Breast epithelium (tissue), 4 donors: ENCODE measurements at places on chromosomes 4 and X. TPM values are rescaled to one million over a fixed set of nuclear protein-coding genes. Genes with fewer than 3 reads are reported as not detected.

RHOXF2 gene
- not detected for total RNA-seq

LRP2BP gene
- total RNA-seq, result 0.96 TPM

FTHL17 gene
- total RNA-seq, result not detected

USP27X gene
- 2.2 TPM for total RNA-seq

PCYT1B gene
- 0.73 TPM for total RNA-seq

LONRF3 gene
- 16.0 TPM for total RNA-seq

DNA sequence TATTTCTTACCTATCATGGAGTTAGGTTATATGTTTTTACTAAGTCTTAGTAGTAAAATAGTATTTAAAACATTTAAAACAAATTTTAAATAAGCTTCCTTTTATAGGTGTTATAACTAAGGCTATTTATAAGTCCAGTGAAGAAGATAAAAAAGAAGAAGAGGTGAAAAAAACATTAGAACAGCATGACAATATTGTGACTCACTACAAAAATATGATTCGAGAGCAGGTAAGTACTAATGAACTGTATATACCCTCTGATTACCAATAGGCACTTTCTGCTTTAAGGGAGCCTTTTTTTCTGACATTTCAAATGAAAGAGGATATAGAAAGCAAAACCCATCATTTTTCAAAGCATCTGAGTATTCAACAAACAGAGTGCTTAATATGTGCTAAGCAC, 76.6 kb downstream of the USO1 start:
- DNase-seq, result no peak
- H3K36me3 ChIP-seq, result no peaks in the 10 kb centered on the region
- no peaks in the 10 kb centered on the region for H3K27me3 ChIP-seq

DNA sequence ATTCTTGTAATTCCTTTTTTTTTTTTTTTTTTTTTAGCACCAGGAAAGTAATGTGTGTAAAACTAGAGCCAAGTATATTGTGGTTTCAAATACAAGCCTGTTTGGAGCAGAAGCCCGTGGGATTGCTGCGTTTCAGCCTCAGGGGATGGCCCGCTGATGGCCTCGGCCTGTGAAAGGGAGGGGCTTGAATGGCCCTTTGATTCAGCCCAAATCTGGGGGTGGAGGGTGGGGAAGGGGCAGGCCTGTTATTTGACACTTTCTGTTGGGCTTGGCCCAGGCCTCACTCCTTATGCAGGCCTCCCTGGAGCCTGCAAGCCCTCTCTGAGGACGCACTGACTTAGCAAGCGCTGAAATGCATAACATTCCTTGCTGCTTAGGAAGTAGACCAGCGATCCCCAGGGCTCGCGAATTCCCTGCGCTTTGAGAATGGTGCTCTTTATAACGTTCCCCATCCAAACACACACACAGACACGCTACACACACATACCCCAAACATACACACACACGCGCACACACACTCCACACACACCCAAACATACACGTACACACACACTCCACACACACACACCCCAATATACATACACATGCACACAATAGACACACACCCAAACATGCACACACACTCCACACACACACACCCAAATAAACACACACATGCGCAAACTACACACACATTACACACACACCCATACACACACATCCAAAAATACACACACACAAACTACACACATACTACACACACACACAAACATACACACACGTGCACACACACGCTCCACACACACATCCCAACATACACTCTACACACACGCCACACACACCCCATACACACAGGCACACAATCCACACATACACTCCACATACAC, 29.6 kb downstream of the TLR10 start:
- DNase-seq, result peak; percentile 76
- H3K4me1 ChIP-seq, result no peaks in the 10 kb centered on the region
- no peaks in the 10 kb centered on the region for H3K27me3 ChIP-seq
- H3K4me3 ChIP-seq, result no peak overlapping the region

DNA sequence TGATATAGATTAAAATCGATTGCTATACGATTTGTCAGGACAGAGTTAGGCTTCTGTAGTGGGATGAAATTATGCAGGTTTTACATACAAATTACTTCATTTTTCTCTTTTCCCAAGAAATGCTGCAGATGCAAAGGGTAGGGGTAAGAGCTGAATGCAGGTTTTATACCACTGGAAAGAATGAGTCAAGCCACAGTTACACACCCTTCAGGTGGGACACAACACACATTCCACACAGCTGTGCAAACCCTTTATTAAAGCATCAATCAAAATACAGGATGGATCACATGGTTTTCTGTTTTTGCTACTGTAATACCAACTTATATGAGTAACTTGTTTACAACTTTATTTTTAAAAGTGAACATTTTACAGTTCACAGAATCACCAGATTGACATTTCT, 39.8 kb downstream of the MFAP3L start:
- no peak overlapping the region for H3K4me3 ChIP-seq
- no peak overlapping the region for H3K27ac ChIP-seq
- H3K27me3 ChIP-seq, result no peaks in the 10 kb centered on the region
- no peak for DNase-seq
- H3K4me1 ChIP-seq, result no peaks in the 10 kb centered on the region
- H3K36me3 ChIP-seq, result no peaks in the 10 kb centered on the region

- DNase-seq, result no peak
- H3K36me3 ChIP-seq, result peaks cover 8% of the 10 kb centered on the region
- no peak overlapping the region for H3K4me3 ChIP-seq
- H3K4me1 ChIP-seq, result no peaks in the 10 kb centered on the region
- no peak overlapping the region for H3K27ac ChIP-seq
- H3K27me3 ChIP-seq, result no peaks in the 10 kb centered on the region
These were observed 26.8 kb downstream of the MAN2B2 start for GRCh38 chr4:6601661-6602250.

DNA sequence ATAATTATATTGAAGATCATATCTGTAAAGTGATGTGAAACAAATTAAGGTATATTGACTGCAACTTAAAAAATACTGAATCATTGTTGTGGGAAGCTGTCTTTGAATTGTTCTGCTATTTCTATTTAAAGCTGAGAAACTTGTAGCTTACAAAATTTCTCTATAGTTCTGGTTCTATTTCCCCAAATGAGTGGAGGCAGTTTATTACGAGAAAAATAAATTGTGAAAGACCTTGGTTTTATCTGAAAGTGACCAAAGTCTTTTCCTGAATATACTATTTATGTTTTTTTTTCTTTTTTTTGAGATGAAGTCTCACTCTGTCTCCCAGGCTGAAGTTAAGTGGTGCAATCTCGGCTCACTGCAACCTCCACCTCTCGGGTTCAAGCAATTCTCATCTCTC, 165.4 kb downstream of the SH3BGRL start:
- no peaks in the 10 kb centered on the region for H3K4me1 ChIP-seq
- H3K4me3 ChIP-seq, result no peak overlapping the region
- H3K27me3 ChIP-seq, result peaks cover 26% of the 10 kb centered on the region

DNA sequence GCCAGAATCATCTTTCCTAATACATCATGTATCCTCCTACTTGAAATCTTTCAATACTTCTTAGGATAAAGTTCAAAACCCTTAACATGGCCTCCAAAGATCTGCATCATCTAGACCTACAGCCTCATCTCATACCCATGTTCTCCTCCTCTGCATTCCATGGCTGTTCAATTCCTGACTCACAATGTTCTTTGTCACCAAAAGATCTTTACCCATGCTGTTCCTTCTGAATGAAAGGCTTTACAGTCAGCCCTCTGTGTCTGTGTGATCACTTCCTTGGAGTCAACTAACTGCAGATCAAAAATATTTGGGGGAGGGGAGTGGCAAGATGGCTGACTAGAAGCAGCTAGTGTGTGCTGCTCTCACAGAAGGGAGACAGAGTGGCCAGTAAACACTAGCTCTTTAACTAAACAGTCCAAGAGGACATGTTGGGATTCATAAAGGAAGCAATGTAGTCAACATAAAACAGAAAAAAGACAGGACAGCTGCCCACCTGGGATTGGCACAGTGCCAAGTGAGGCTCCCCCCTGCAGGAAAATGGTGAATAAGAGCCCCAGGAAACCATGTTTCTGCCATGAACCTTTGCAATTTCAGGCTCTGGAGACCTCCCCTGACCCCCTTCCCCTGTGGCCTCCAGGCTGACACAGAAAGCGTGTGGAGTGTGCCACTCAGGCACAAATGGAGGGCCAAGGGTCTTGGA, 31.9 kb downstream of the CBR4 start:
- no peak overlapping the region for H3K27ac ChIP-seq
- H3K27me3 ChIP-seq, result no peaks in the 10 kb centered on the region
- no peaks in the 10 kb centered on the region for H3K4me1 ChIP-seq
- no peaks in the 10 kb centered on the region for H3K36me3 ChIP-seq

GRCh38 chrX:1599791-1600405, 8.5 kb downstream of the AKAP17A start:
- no peak overlapping the region for H3K27ac ChIP-seq
- H3K4me3 ChIP-seq, result no peak overlapping the region
- no peak for DNase-seq
- no peaks in the 10 kb centered on the region for H3K27me3 ChIP-seq
- H3K4me1 ChIP-seq, result no peaks in the 10 kb centered on the region

GRCh38 chr4:73776321-73776729, 36.0 kb downstream of the CXCL8 start:
- H3K27ac ChIP-seq, result peak overlapping the region; percentile 9
- H3K4me3 ChIP-seq, result no peak overlapping the region
- H3K27me3 ChIP-seq, result no peaks in the 10 kb centered on the region

DNA sequence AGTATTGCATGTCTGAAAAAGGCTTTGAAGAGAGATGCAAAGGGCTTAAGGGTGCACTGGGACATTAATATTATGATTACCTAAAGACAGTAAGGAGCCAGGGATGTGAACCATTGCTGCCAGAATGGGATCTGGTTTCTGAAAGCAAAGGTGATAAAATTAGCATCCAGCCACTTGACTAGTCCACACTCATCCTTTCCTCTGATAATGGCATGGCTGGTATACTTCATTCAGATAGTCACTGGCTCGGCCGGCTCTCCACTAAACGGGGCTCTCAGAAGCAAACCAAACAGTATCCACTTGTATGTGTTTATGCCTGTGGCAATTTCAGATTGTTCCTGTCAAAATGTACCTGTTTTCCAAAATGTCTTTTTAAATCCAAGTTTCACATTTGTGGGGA, 46.4 kb downstream of the MAMLD1 start:
- no peak for DNase-seq
- no peak overlapping the region for H3K4me3 ChIP-seq
- H3K36me3 ChIP-seq, result no peaks in the 10 kb centered on the region
- peaks cover 17% of the 10 kb centered on the region for H3K27me3 ChIP-seq
- H3K4me1 ChIP-seq, result no peaks in the 10 kb centered on the region

- no peaks in the 10 kb centered on the region for H3K27me3 ChIP-seq
- no peak for DNase-seq
- no peak overlapping the region for H3K27ac ChIP-seq
These were observed 45.0 kb upstream of the UPRT start for GRCh38 chrX:75228854-75229253.

GRCh38 chrX:132614297-132614696, 125.5 kb upstream of the MBNL3 start:
- H3K36me3 ChIP-seq, result no peaks in the 10 kb centered on the region
- H3K4me1 ChIP-seq, result no peaks in the 10 kb centered on the region
- H3K27me3 ChIP-seq, result peaks cover 49% of the 10 kb centered on the region
- H3K27ac ChIP-seq, result no peak overlapping the region
- DNase-seq, result no peak

- no peak overlapping the region for H3K4me3 ChIP-seq
- no peaks in the 10 kb centered on the region for H3K27me3 ChIP-seq
- DNase-seq, result no peak
- H3K36me3 ChIP-seq, result peaks cover 4% of the 10 kb centered on the region
- no peak overlapping the region for H3K27ac ChIP-seq
These were observed 1521.7 kb downstream of the RPA4 start for GRCh38 chrX:98405376-98405775.

DNA sequence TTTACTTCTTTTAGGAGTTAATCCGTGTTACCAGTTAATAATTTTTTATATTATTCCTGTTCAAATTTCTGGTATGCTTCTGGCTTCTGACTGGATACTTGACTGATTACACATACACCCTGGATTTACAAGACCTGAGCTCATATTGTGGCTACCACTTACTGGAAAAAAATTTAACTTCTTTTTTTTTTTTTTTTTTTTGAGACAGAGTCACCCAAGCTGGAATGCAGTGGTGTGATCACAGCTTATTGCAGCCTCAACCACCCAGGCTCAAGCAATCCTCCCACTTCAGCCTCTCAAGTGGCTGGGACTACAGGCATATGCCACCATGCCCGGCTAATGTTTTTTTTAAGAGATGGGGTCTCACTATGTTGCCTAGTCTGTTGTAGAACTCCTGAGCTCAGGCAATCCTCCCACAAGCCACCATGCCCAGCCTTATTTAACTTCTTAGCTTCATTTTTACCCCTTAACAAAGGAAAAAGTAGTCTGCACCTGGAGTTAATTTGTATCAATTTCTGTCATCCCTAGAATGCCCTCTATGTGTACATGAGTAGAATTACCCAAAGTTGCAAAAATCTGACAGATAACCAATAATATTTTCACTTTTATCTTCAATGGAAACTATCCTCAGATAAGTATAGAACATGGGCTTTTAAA, 50.3 kb downstream of the TMEM165 start:
- DNase-seq, result no peak
- H3K27me3 ChIP-seq, result no peaks in the 10 kb centered on the region
- H3K4me1 ChIP-seq, result no peaks in the 10 kb centered on the region
- no peaks in the 10 kb centered on the region for H3K36me3 ChIP-seq
- no peak overlapping the region for H3K4me3 ChIP-seq

GRCh38 chr4:3299122-3299975, 6.5 kb downstream of the RGS12 start:
- no peaks in the 10 kb centered on the region for H3K27me3 ChIP-seq
- no peaks in the 10 kb centered on the region for H3K36me3 ChIP-seq
- H3K4me1 ChIP-seq, result no peaks in the 10 kb centered on the region
- H3K4me3 ChIP-seq, result no peak overlapping the region
- peak overlapping the region; percentile 36 for H3K27ac ChIP-seq

GRCh38 chr4:147790412-147790811, 58.5 kb downstream of the ARHGAP10 start:
- no peaks in the 10 kb centered on the region for H3K27me3 ChIP-seq
- no peak overlapping the region for H3K27ac ChIP-seq
- H3K4me1 ChIP-seq, result peaks cover 3% of the 10 kb centered on the region
- H3K36me3 ChIP-seq, result no peaks in the 10 kb centered on the region
- no peak overlapping the region for H3K4me3 ChIP-seq

DNA sequence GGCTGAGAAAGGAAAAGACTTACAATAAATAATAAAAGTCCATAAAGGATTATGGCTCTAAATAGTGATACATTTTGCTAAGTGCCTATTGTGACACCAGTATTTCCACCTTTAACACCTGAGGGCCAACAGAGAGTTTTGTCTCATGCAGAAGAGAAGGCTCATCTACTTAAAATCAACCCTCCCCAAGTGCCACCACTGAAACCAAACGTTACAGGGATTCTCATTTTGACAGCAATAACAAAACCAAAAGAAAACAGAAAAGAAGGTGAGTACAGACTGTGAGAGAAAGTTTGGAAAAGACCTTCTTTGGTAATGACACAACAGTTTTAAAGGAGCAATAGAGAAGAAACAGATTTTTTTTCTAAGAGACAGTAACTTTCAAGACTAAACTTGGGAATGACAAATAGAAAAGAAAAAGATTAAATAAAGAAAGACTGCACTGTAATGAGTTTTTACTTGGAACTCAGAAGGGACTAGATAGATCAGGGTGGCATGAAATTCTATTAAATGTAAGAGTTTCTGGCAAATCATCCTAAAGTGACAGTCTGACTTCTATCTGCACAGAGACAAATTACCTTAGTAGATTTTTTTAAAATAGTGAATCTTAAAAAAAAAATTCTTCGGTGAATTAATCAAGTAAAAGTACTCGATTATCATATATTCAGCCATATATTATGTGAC, 109.7 kb downstream of the ZNF827 start:
- H3K27me3 ChIP-seq, result no peaks in the 10 kb centered on the region
- H3K36me3 ChIP-seq, result no peaks in the 10 kb centered on the region
- H3K4me1 ChIP-seq, result no peaks in the 10 kb centered on the region
- no peak overlapping the region for H3K27ac ChIP-seq
